ENCODE measurements at places on chromosomes 11 and 22.

- no peak for DNase-seq
Observed at GRCh38 chr22:26236991-26237390, 67.7 kb downstream of the SEZ6L start.

DNA sequence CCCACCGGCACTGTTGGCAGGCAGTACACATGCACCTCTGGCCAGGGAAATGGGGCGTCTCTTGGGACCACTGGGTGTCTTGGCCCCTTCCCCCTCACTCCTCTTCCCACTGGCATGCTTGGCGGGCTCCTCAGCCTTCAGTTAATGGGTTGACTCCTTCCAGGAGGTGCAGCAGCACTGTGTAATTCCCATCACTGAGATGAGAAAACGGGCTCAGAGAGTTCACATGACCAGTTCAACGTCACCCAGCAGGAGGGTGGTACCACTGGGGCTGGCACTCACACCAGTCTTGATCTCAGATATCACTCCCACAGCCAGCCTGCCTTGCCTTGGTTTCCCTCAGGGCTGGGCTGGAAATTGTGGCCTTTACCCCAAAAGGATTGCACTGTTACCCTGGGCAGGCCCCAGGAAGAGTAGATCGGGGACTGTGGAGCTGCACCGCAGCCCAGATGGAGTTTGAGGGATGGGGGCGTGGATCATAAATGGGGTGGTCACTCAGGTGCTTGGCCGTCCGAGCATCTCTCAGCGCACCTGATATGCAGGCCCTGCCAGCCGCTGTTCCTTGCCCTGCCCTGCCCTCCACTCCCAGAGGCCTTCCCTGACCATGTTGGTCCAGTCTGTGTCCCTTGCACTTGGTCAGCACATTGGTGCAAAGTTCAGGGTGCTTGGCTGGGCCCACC lies 16.9 kb downstream of the CAPN5 start:
- DNase-seq, result no peak

DNA sequence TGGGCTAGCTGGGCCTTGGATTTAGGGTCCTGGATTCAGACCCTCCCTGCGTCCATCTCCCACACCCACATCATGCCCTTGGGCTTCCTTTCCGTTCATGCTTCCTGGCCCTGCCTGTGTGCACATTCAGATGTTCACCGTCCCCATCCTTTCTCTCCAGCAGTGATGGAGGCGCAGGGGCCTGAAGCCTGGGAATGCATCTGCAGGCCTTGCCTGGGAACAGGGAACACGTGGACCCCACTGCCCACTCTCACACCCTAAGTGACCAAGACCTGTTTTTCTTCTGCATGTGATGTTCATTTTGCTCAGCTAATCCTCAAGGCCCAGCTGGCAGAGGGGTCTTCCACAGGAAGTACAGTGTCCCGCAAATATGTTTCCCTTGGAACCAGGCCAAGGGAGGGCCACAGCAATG lies 91.6 kb upstream of the PARVA start:
- no peak for DNase-seq

DNA sequence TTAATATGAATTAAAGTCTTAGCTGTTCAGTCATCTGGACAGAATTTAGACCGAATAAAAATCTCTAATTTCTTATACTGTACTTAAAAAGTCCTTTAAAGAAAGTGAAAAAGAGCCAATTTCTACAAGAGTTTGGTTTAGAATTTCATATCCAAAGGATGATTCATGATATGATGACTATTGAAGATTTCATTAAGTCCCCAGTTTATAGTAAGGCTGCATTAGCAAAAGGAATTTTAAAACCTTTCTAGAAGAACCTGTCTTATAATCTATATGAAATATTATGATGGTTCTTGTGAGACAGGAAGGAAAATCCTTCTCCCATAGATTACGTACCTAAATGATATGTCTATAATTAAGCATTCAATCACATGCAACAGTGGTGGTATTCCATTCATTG lies 34.8 kb downstream of the TSG101 start:
- DNase-seq, result no peak

Measured in stimulated activated CD8-positive, alpha-beta memory T cell treated with anti-CD3 and anti-CD28 coated beads, Interleukin-15, amount 100 ng/mL, for 24 hours (primary cell).